ENCODE measurements at places on chromosomes 6 and 20. TPM values are rescaled to one million over a fixed set of nuclear protein-coding genes. Genes with fewer than 3 reads are reported as not detected.

- no peak for DNase-seq
These were observed 507.9 kb downstream of the EYS start for GRCh38 chr6:65199121-65199520.

DNA sequence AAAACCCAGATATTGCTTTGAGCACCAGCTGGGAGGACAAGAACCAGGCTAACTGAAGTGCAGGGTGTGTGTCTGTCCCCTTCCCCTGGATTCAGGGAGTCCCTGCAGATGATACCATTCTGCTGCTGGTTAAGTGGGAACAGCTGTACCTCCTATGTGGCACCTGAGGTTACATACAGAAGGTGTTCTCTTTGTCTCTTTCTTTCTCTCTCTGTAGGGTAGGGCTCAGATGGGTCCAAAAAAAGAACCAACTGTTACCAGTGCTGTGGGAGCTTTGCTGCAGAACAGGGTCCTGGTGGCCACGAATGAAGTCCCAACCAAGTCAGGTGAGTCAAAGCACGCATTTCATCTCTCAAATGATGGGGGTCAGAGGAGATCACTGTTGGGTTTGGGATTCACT is 38.6 kb downstream of the ZC2HC1B start:
- no peak for DNase-seq

DNA sequence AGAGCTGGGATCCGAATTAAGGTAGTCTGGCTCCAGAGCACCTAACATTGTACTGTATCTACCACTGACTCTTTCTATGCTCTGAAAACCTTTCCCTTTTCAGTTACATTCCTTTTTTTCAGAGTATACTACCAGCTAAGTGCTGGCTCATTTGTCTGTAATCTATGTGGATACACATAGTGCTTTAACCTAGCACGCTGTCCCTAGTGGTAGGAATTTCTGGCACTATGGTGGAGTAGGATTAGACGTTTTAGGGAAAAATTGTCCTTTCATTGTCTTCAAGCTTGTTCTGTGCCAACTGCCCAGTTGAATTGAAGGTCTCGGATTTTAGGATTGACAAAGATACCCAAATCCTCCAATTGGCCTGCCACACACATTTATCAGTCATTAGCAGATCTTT is 259.1 kb upstream of the FERMT1 start:
- DNase-seq, result peak; percentile 69

- DNase-seq, result no peak
These were observed 8.0 kb downstream of the QKI start for GRCh38 chr6:163422550-163422949.

- peak; percentile 73 for DNase-seq
These were observed 81.7 kb upstream of the AFDN start for GRCh38 chr6:167744681-167745669.

GRCh38 chr6:12279322-12280091 is 10.7 kb upstream of the EDN1 start:
- no peak for DNase-seq

DNA sequence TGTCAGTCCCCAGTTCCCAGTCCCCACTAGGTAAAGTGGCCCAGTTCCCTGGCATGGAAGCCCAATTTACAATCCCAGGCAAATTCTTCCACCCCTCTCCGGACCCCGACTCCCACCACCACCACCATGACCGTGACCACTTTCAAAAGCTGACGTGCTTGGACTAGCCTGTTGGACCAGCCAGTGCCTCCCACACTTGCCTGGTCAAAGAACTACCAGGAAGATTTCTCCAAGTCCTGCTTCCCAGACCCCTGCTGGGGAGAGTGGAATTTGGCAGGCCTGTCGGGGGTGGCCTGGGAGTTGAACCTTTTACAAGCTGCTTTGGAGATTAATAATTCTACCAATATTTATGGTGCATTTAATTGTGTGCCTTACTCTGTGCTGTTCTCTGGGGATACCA is 1.4 kb upstream of the PTPRT start:
- peak; percentile 69 for DNase-seq

DNA sequence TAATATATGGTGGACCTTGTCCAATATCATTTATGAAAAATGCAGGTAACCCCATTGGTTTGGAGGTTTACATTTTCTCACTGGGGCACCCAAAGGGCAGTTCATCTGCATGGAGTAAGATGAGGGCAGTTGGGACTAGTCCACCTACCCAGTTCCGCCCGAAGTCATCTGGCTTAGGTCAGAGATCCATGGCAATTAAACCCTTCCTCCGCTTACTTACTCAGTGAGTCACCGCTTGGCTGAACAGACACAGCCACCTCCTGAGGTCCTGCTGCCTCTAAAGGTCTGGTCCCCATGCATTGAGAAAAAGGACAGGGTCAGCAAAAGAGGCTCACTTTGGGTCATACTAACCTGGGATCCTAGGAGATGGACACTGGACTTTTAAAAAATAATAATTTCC is 102.9 kb upstream of the PRL start:
- no peak for DNase-seq

GRCh38 chr6:11428371-11428770 is 109.2 kb upstream of the TMEM170B start:
- DNase-seq, result no peak

DNA sequence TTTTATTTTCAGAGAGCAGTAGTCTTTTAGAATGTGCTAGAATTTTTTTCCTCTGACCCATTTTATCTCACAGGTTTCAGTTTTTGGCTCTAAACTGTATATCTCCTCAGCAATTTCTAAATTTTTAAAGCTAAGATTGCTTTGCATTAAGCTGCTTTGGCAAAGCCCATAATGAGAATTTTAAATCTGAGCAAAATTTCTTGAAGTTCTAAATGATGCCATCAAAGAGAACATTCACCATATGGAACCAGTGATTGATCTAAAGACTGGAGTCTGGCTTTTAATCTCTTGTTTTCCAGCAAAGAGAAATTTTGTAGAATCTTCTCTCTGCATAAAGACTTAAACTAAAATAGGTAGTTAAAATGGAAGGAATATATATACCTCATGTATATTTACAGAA is 313.6 kb downstream of the TBC1D32 start:
- no peak for DNase-seq

- DNase-seq, result no peak
These were observed 128.8 kb downstream of the CDH26 start for GRCh38 chr20:60086821-60087562.

GRCh38 chr20:12644461-12644860 is 364.3 kb upstream of the SPTLC3 start:
- DNase-seq, result no peak

DNA sequence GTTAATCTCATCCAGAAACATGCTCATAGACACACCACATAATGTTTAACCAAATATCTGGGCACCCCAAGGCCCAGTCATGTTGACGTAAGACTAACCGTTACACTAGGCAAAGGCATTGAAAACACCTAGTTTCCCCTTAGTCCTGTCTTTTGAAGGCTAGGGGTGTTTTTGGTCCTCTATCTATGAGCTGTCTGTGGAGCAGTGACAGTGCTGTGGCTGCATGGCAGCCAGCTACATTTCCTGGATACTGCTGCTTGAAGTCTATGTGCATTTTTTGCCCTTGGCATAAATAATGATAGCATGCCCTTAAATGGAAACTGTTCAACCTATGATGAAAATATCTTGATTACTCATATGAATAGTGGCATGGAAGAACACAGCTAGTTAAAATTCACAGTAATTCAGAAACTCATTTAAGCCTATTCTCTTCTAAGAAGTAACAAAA is 18.6 kb downstream of the FARS2 start:
- no peak for DNase-seq

DNA sequence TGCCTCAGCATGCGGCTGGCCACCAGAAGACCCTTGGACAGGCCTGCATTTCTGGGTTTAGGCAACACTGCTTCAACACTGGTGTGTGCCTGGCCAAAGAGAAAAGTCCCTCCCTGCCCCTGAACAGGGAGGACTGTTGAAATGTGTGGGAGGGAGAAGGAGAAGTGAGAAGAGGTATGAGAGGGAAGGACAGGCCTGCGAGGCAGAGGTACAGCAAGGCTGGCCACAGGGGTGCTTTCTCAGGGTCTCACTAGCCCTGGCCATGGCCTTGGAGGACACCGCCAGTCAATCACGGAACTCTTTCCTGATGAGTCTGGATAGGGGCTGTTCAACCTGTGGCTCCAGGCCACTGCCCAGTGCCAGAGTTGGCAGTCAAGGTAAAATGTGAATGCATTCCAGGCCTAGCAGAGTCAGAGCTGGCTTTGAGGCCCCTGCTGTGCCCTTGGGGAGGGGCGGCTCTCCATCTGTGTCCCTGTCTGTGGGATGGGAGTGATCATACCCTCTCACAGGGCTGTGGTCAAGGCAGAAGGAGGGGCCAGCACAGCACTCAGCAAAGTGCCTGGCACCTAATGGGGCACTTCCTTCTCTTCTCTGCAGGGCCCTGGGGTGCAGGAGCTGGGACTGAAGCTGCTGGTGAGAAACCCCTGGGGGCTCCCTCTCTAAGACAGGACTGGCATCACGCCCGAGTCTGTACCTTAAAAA is 43.2 kb upstream of the CDH22 start:
- no peak for DNase-seq

- DNase-seq, result no peak
These were observed 37.6 kb upstream of the HINT3 start for GRCh38 chr6:125918681-125919566.

- no peak for DNase-seq
These were observed 108.2 kb downstream of the THBS2 start for GRCh38 chr6:169145496-169145895.

DNA sequence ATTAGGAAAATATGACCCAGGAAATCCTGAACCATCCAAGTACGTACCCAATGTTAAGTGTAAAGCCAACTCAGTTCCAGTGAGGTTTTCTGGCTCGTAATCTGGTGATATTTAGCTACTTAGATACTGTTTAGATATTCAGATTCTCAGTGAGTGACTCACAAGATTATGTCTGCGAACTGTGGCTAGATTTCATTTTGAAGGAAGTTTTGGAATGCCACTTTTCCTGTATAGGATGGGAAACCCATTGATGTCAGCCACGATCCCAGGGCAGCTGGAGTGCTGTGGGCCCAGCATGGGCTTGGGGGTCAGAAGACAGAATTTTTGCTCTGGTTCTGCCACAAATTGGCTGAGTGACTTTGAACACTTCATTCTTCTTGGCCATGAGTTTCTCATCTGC is 76.3 kb downstream of the TMEM170B start:
- no peak for DNase-seq

GRCh38 chr6:99330159-99330558 is 19.3 kb downstream of the FAXC start:
- DNase-seq, result peak; percentile 76

DNA sequence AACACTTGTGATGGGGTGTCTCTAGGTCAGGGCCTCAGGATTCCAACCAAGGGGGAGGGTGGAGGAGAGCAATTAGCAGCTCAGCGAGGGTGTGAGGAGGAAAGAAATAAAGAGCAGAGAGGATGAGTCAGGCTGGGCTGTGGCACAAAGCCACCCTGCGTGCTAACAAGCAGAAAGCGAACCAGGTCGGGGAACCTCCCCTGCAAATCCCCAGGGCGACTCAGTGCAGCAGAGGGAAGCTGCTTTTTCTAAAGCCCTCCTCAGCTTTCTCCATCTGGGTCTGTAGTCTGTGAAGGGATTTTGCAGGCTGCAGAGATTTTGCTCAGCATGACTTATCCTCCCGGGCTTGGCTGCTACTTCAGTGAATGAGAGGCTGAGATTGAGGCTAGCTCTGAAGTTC is 6.6 kb upstream of the SPO11 start:
- DNase-seq, result peak; percentile 96

GRCh38 chr6:33602180-33602579 is 18.9 kb upstream of the ITPR3 start:
- DNase-seq, result no peak

DNA sequence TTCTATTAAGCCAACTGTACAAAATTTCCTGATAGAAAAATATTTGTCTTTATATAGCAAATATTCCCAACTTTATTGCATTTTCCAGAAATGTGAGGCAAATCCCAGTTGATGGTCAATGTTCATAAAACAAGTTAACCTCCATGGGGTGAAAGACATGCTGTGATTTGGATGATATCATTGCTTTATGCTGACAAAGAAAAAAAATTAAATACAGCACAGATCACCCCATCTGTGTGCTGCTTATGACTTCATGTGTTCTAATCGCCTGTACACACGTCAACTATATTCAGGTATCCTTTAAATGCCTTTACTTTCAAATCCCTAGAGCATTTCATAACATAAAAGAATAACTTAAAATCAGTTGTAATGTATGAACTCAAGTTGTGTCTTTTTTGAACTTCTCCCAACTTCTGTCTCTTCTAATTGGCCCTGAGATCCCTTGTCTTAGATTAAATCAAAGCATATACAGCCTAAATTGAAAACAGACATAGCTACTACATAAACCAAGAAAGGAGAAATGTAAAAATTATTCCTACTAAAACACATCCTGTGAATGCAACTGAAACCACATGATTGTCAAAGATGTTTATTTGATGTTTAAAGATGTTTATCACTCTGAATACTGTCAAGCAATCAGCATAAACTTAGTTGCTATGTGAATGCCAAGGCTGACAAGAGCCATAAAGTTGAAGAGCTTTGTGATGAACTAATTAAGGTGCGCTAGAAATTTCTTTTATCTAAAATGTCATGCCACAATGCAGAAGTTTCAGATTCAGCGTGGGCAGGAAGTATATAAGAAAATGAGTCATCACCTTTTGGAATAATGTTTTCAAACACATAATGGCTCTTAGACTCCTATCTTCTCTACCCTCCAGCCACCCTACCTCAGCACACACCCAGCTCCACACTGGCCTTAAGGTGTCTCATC is 68.7 kb downstream of the FILIP1 start:
- DNase-seq, result no peak

DNA sequence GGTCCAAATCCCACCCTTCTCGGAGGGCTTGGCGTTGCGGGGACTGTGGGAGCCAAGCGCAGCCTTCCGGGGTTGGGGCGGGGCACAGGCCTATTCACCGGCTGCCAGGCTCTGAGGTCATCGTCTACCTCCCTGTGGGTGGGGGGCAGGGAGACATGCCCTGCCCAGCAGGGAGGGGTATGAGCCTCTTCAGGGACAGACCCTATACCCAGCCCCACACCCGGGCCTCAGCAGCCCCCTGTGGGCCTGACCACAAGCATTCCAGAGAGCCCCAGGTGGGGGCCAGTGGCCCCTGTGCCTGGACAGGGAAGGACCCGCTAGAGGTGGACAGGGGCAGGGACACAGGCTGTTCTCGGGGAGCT is 11.6 kb downstream of the LAMA5 start:
- peak; percentile 70 for DNase-seq

DNA sequence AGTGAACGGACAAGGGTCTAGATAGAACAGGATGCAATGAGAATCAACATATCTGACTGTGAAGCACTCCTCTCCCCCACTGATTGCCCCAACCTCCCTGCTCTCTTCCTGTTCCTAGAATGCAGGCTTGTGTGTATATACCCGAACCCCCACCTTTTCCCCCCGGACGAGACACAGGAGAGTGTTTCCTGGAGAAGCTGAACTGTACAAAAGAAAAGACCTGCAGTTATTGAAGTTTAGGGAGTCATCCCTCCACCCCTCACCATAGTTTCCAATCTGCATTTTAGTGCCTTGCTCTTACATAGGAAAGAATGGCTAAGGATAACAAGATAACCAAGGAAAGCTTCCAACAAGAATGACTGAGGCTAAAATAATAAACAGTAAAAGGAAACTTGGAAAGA is 55.5 kb upstream of the PDE10A start:
- no peak for DNase-seq

GRCh38 chr6:131027326-131027725 is 35.7 kb downstream of the EPB41L2 start:
- no peak for DNase-seq

TMEM170B gene
- total RNA-seq, result 2.2 TPM

NR2E1 gene
- total RNA-seq, result not detected

PPP1R3G gene
- not detected for total RNA-seq

GSTA1 gene
- 1.1 TPM for total RNA-seq

DST gene
- total RNA-seq, result 99.8 TPM

FAM162B gene
- total RNA-seq, result 0.79 TPM

TREM2 gene
- not detected for total RNA-seq

IPCEF1 gene
- 2.8 TPM for total RNA-seq

CALHM4 gene
- not detected for total RNA-seq

OTOR gene
- total RNA-seq, result not detected

EFHC1 gene
- total RNA-seq, result 26.4 TPM

WFDC5 gene
- not detected for total RNA-seq

Data from endodermal cell (in vitro differentiated cells).